Stimulated activated CD8-positive, alpha-beta memory T cell treated with anti-CD3 and anti-CD28 coated beads, Interleukin-2, amount 100 ng/mL, for 1 hour (primary cell): ENCODE measurements at places on chromosomes 12 and 14.

GRCh38 chr12:30752255-30752654, 2.5 kb downstream of the CAPRIN2 start:
- no peak for DNase-seq

DNA sequence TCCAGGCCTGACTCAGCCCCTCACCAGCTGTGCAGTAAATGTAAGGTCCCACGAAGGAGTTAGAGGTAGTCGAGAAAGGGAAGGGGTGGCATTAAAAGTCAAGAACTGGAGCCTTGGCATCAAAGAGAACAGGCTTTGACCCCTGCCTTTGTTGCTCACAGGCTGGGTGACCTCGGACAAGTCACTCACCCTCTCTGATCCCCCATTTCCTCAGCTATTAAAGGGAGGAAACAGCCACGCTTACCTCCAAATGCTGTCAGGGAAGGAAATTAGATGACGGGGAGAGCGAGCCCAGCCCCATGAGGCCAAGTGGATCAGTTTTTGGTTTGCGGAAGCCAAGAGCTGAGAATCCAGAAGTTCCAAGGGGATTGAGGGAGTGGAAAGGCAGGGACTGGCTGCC, 104.9 kb upstream of the MYL2 start:
- no peak for DNase-seq

GRCh38 chr12:47328831-47329545, 249.2 kb upstream of the AMIGO2 start:
- DNase-seq, result no peak

DNA sequence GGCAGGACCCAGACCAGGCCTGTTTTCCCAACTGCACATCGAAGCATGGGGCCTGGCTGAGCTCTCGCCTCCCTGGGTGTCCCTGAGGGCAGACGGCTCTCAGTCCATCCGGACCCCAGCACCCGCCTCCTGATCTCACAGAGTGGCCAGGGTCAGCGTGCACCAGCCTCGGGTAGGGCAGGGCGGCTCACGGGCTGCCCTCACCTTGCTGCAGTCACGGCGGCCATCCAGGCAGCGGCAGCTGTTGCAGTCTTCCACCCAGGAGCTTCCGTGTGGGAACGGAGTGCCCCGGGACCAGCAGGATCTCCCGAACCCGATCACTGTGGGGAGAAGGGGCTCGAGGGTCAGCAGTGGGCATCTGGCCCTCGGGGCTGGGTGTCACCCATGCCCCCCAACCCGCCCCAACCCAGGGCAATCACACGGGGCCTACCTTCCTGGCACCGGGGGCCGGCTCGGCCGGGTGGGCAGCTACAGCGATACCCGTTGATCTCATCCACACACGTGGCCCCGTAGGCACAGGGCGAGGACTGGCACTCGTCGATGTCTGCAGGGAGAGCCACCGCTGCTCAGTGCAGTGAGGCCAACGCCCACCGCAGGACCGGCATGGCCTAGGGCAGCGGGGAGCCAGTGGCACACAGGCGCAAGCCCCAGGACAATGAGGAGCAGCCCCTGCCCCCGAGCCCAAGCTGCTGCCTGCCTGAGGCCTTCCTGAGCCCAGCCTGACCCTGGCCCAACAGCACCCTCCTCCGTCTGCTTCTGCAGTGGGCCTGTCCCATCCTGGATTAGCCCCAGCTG, 22.2 kb downstream of the JAG2 start:
- no peak for DNase-seq

GRCh38 chr14:96082420-96083300, 43.5 kb downstream of the C14orf132 start:
- DNase-seq, result no peak

DNA sequence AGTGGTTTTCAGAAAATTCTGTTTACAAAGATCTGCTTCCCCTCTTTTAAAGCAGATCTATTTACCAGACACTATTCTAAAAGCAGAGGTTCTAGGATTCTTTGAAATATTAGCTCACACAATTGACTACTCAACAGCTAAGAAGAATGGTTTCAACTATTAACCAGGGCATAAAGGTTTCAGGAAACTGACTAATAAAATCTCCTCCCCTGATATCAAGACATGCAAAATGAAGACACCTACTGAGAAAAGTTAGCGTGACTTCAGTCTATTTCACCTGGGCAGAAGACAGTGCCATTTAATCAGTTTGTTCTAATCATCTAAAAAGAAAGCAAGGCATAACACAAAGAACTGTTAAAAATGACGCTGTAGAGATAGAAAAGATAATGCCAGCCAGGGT, 22.2 kb downstream of the DAD1 start:
- no peak for DNase-seq

DNA sequence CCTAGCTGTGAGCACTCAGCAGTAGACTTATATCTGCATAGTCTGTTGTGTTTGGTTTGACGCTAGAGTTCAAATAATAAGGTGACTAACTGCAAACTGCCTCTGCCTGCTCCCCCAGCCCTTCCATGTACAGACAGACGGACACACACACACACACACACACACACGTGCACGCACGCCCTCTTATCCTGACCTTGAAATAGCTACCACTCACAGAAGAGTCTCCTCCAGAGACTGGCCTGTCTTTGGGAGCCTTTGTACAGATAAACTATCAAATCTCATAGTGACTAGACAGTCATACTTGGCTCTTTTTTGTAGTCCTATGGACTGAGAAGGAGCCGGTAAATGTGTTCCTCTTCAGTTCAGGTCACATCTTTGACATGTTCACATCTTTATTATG, 158.4 kb downstream of the FBXL14 start:
- no peak for DNase-seq

DNA sequence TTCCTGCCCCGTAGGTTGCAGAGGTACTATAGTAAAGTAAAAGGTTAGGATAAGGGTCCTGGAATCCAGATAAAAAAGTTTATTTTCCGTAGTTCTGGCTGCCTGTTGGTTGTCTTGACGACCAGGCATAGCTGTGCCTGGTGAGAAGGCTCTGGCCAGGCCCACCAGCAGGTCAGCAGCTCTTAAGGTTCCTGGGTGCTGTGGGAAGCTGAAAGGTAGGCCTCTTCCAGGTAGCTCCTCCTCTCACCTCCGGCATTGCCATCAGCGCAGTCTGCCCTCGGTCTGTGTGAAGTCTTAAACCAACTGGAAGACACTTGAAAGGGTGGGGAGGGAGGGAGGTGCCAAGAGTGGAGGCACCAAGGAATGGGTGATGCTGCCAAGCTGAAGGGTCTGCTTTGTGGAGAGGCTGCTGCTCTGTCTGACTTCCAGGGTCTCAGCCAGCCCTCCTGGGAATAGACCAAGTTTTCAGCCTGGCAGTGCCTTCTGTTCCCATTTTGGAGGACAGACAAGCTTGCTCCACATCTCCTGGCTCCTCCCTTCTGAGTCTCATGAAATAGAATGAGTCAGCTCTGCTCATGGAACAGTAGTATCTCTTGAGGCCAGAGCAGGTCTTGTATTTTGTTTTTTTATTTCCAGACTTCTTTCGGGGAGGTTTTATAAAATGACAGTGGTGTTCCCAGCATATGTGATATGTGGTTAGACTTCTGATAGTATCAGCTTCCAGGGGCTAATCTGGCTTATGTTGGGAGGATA, 5.2 kb upstream of the ACADS start:
- no peak for DNase-seq

DNA sequence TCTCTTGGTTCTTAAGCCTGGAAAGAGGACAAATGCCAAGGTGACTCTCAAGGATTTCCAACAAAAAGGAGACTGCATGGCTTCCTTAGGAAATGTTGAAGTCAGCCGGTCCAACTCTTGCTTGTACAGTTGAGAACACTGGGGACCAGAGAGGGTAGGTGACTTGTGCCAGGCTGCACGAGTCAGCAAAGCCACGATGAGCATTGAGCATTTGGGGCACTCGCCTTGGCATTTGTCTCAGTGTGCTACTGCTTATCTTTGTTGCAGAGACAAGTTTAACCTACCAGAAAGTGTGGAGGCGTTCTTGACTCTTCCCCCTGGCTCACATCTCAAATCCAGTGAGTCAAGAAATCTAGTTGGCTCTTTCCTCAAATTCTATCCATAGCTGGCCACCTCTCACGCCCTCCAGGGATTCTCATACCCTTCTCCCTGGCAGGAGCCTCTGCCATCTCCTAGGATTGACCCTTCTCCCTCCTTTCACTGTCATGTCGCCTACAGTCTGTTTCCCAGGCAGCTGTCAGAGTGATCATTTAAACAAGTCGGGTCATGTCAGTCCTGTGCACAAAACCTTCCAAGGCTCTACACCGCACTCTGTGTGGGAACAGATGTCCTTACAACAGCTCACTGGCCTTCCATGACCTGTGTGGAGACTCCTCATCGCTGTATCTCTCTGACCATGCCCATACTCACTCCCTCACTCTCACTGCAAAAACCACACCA, 17.2 kb upstream of the KRT83 start:
- DNase-seq, result no peak

DNA sequence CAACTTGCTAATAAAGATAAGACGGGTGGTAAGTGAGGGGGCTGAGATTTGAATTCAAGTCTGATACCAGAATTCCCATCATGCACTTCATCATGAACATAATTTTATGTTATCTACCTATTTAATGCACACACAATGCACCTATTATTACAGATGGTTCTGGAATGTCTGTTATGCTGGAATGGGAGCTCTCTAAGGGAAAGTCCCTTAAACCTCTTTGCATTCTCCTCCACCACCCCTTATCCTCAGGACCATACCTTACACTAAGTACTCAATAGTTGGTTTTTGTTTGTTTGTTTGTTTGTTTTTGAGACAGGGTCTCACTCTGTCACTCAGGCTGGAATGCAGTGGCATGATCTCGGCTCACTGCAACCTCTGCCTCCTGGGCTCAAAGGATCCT, 7.0 kb upstream of the MSI1 start:
- no peak for DNase-seq

DNA sequence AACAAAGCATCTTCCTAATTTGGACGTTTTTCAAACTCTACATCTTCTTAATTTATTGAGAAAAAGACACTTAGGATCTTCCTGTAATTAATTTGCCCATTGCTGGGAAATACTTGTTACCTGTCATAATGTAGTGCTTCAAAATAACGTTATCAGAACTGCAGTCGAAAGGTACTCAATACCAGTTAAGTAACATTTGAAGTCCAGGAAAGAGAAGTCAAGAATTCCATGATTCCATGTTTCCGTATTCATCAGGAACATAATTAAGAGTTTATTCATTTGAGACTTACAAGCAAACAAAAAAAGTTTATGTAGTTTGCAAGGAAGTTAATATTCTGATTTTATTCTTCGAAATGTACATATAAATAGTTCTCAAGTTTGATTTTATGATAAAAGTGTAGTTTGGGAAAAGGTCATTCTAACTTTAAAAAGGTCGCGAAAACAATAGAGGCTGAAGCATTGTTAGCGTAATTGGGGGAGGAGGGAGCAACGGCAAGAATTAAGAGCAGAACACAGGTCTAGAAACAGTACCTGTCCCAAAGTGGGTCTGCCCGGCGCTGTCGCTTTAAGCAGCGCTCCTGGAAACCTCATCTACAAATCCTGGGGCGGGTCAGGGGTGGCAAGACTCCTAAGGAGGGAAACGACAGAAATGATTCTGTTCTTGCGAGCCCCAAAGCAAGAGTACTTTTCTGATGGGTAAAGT, 1.2 kb upstream of the KCNMB4 start:
- DNase-seq, result no peak

DNA sequence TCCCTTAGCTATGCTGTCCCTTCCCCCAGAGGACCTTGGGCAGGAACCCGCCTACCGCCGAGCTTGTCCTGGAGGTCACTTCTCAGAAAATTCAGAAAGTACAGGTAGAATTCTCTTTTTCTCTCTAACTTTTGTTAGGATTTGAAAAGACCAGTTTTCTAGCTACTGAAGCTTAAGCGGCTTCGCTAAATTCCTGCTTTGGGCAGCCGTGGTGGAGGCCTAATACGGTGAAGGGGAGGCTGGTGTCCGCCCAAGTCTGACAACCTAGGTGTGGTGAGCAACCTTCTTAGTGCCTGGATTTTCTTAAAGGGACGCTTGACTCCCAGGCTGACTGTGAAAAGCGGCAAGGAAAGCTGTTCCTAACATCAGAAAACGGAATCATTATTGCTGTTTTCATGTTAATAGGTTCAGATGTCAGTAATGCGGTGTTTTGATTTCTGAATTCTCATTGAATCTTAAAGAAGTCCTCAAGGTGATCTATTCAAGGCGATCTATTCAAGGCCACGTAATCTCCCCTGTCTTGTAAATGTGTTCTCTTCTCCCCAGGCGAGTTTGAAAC, 835 bp downstream of the FGD4 start:
- DNase-seq, result no peak

DNA sequence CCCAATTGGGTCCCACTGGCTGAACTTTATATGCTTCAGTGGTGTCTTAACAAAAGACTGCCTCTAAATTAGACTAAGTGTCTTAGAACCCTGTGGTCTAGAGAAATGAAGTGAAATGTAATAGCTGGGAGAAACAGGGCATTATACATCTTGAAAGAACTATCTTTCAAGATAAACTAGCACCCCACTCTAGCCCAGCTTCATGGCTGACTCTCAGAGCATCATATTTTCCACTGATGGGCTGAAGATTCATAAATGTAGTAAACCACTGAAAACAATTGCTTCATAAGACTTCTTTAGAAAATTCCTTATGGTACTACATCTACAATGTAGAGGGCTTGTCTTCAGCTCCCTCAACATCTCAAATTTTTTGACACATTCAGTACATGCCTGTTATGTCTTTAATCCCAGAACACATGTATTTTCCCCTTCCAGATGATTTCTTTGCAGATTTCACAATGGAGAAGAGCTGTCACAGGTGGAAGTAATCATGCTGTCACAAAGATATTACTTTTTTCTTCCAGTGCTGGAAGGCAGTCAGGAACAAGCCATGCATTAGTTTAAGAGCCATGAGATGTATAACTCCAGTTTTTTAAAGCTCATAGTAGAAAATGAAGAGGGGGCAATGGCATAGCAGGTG, 48.5 kb downstream of the IFNG-AS1 start:
- DNase-seq, result no peak

DNA sequence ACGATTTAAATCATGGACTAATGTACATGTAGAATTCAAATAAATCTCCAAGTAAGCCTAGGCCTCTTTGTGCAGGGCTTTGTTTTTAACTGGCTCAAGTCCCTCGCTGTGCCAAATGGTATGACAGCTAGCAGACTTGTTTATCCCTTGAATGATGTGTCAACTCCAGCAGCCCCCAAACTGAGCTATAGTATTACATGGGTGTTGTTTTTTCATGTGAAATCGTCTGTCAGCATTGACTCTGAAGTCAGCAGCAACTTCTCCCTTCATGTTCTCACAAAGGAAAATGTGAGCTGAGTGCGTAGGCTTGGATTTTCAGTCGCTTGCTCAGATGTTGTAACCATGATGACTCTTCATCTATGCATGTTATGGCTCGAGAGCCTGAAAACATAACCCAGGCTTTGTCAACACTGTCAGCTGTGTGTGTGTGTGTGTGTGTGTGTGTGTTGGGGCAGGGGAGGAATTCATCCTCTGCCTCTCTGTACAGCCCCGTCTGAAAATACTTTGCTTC, 73.3 kb downstream of the PTHLH start:
- no peak for DNase-seq

DNA sequence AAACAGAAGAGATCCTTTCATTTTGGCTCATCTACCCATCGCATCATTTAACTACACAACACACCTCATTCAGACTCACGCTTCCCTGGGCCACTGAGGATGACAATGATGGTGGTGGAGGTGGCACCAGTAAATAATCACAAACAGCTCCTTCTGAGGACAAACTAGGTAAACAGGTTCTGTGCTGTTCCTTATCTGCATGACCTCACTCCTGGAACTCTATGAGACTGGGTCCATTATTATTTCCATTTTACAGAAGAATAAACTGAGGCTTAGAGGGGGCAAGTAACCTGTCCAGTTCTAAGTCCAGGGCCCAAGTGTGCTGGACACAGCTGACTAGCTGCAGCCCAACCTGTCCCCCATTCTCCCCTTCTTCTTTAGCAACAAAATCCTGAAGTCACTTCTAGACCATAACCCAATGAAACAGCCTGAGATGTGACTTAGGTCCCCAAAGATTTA, 50.4 kb downstream of the ITPK1 start:
- no peak for DNase-seq
